ENCODE measurements at places on chromosomes 4 and X.
A peak's percentile ranks its signal among the peaks of the same experiment; 100 is the strongest.

GRCh38 chr4:28225689-28226353 lies 1365.2 kb downstream of the STIM2 start:
- H3K4me3 ChIP-seq, result no peak overlapping the region
- DNase-seq, result no peak
- H3K27me3 ChIP-seq, result no peaks in the 10 kb centered on the region
- H3K27ac ChIP-seq, result no peak overlapping the region
- no peaks in the 10 kb centered on the region for H3K4me1 ChIP-seq

- H3K27me3 ChIP-seq, result peaks cover 5% of the 10 kb centered on the region
- H3K36me3 ChIP-seq, result no peaks in the 10 kb centered on the region
Measured at GRCh38 chr4:119750048-119750447, 121.4 kb upstream of the PDE5A start.

DNA sequence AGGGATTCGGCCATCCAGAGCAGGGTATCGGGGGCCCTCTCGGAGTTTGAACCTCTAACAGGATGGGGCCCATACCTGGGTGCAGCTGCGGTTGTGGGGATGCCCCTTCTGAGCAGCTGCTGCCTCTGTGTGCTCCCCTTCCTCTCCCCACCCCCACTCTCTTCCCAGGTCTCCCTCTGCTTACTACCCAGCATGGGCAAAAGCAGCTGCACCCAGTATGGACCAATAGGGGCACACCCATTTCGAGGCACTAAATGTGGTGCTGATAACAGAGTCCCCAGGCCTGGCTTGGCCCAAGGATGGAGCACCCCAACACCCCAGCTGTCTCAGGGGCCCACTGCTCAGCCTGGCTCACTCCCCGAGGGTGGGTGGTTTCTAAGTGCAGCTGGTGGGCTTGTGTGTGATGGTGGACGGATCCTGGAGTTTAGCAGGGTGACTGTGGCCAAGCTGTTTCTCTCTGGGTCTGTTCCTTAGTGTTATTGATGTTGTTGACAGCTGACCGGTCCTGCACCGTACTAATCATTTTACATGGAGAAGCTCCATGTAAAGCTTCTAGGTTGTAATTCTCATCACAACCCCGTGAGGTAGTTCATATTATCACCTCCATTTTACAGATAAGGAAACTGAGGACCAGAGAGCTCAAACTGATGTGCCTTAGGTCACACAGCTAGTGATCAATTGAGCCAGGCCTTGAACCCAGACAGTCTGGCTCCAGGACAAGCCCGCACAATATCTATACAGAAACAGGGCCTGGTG lies 13.1 kb upstream of the KIAA0232 start:
- no peak for DNase-seq
- no peak overlapping the region for H3K27ac ChIP-seq
- no peaks in the 10 kb centered on the region for H3K4me1 ChIP-seq
- no peaks in the 10 kb centered on the region for H3K36me3 ChIP-seq
- H3K27me3 ChIP-seq, result no peaks in the 10 kb centered on the region

DNA sequence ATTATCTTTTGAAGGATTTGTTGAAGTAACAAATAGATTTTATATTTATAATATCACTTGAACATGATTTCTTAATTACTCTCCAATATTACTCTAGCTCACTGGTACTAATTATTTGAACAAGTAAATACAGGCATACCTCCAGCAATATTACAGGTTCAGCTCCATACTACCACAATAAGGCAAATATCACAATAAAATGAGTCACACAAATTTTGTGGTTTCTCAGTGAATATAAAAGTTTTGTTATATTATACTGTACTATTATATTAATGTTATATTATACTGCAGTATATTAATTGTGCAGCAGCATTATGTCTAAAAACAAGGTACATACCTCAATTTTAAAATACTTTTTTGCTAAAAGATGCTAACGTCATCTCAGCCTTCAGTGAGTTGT lies 22.4 kb upstream of the IQCM start:
- H3K27ac ChIP-seq, result no peak overlapping the region
- no peaks in the 10 kb centered on the region for H3K36me3 ChIP-seq
- H3K4me3 ChIP-seq, result no peak overlapping the region
- H3K27me3 ChIP-seq, result no peaks in the 10 kb centered on the region

DNA sequence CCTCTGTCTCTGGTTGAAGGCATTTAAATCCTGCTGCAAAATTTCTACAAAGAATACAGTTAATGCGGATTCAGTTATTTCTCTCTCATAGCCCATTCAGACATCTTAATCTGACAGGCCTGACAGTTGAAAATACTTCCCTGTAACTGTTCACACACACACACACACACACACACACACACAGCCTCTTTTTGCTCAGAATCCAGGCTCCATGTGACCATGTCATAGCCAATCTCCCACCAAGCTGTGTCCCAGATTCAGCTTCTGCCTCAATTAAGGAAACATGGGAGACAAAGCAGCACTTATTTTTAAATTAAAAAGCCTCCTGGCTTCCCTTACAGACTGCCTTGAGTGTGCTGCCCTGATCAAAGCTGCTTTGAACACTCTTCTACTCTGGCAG lies 49.3 kb upstream of the EFHC2 start:
- no peaks in the 10 kb centered on the region for H3K27me3 ChIP-seq
- no peaks in the 10 kb centered on the region for H3K36me3 ChIP-seq
- peaks cover 5% of the 10 kb centered on the region for H3K4me1 ChIP-seq
- H3K4me3 ChIP-seq, result no peak overlapping the region
- no peak overlapping the region for H3K27ac ChIP-seq

DNA sequence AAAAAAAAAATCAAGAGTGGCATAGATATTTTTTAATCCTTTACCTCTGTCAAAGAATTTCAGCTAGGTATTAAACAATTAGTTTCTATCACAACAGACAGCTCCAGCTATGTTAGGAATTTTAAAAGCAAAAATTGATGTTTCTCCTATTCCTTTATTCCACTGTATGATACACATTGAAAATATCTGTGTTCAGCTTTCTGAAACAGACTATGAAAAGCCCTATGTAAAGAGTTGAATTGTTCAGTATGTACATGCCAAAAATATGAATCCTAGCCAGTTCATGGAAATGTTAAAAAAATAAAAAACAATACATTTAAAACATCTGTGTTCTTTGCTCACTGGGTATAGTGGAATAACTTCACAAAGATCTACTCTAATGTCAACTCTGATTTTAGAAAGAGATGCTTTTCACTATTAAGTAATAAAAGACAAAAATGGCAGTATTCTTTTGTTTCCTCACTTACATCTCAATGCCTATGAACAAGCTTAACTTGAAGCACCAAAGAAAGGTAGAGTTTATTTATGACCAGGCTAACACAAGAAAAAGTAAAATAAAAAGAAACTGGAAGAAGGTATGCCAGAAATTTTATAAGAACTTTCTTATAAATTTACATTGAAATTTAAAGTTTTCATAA lies 32.1 kb downstream of the FBXW7 start:
- peaks cover 11% of the 10 kb centered on the region for H3K4me1 ChIP-seq
- no peak for DNase-seq
- H3K4me3 ChIP-seq, result no peak overlapping the region

- no peak overlapping the region for H3K27ac ChIP-seq
- H3K36me3 ChIP-seq, result no peaks in the 10 kb centered on the region
- H3K27me3 ChIP-seq, result peaks cover 13% of the 10 kb centered on the region
Measured at GRCh38 chr4:87543835-87544461, 14.8 kb upstream of the SPARCL1 start.

DNA sequence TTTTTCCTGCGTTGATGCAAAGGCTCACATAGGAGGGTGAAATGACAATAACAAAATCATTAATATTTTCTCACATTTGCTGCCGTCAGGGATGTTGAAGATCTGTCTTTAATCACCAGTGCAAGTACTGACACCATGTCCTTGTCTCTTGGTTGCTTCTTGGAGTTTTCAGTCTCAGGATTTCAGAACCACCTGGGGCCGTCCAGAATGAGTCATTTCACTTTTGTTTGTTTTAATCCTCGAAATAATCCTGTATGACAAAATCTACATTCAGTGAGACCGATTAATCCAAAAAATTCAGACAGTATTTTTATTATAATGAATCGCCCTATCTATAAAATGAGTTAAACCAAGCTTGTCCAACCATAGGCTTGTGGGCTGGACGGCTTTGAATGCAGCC lies 47.2 kb downstream of the NEIL3 start:
- H3K27me3 ChIP-seq, result no peaks in the 10 kb centered on the region
- H3K36me3 ChIP-seq, result no peaks in the 10 kb centered on the region
- DNase-seq, result no peak
- H3K4me1 ChIP-seq, result no peaks in the 10 kb centered on the region
- no peak overlapping the region for H3K27ac ChIP-seq

DNA sequence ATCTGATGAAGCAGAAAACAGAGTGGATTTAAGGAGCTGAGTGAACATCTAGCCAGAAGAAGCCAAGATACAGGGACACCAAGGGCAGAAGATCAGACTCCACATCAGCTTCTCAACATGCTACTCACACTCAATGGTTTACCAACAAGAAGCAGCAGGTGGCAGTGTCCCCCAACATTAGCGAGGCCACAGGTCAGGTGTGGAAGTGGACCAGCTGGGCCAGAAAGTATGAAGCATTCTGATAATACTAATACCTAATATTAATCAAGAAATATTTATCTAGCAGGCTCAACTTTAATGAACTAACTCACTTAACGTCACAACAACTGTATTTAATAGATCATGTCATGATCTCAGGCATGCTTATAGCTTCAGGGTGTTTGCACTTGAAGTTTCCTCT lies 73.4 kb upstream of the TTC29 start:
- peak; percentile 19 for DNase-seq
- peaks cover 26% of the 10 kb centered on the region for H3K27me3 ChIP-seq
- no peaks in the 10 kb centered on the region for H3K36me3 ChIP-seq
- no peak overlapping the region for H3K4me3 ChIP-seq
- H3K4me1 ChIP-seq, result no peaks in the 10 kb centered on the region

DNA sequence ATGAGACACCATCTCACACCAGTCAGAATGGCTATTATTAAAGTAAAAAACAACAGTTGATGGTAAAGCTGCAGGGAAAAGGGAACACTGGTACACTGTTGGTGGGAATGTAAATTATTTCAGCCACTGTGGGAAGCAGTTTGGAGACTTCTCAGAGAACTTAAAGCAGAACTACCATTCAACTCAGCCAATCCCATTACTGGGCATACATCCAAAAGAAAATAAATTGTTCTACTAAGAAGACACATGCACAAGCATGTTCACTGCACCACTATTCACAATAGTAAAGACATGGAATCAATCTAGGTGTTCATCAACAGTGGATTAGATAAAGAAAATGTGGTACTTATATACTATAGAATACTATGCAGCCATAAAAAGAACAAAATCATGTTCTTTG lies 135.0 kb downstream of the REELD1 start:
- peaks cover 10% of the 10 kb centered on the region for H3K4me1 ChIP-seq
- DNase-seq, result no peak
- peak overlapping the region; percentile 40 for H3K4me3 ChIP-seq
- H3K27ac ChIP-seq, result no peak overlapping the region
- H3K27me3 ChIP-seq, result no peaks in the 10 kb centered on the region

DNA sequence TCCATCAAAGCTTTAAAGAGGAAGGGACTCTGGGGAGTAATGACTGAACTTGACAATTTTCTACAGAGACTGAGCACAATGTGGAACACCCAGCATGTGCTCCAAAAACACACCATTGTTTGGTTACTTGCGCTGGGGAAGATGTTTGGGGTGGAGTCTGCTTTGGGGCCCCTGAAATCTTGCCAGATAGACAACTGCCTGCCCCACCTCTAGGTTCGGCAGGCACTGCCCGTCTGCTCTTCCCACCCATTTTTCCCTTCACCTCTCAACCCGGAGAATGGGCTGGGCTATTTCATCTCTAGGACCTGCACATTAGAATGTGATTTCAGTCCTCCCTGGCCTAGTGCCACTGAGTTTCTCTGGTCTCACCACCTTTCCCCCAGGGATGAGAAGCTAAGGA lies 41.9 kb downstream of the TSC22D3 start:
- no peak for DNase-seq
- peaks cover 6% of the 10 kb centered on the region for H3K4me1 ChIP-seq
- H3K36me3 ChIP-seq, result no peaks in the 10 kb centered on the region
- no peak overlapping the region for H3K4me3 ChIP-seq

DNA sequence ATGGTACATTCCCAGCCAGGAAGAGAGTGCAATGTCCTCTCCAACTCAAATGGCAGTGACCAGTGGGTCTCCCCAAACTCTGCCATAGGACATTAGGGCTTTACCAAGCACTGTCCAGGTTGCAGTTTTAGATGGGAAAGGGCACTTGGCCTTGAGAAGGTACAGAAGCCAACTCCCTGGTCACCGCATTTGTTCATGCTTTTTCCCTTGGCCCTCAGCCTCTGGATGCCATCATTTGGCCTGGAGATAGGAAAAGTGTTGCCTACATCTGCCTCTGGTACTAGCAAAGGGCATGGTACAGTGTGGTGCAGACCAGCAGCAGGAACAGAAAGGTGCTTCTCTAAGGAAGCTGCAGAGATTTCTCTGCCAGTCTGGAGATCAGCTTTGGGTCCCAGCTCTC lies 93.8 kb downstream of the MAMLD1 start:
- H3K27me3 ChIP-seq, result no peaks in the 10 kb centered on the region
- DNase-seq, result no peak
- H3K4me3 ChIP-seq, result no peak overlapping the region
- H3K4me1 ChIP-seq, result peaks cover 8% of the 10 kb centered on the region
- H3K36me3 ChIP-seq, result no peaks in the 10 kb centered on the region

DNA sequence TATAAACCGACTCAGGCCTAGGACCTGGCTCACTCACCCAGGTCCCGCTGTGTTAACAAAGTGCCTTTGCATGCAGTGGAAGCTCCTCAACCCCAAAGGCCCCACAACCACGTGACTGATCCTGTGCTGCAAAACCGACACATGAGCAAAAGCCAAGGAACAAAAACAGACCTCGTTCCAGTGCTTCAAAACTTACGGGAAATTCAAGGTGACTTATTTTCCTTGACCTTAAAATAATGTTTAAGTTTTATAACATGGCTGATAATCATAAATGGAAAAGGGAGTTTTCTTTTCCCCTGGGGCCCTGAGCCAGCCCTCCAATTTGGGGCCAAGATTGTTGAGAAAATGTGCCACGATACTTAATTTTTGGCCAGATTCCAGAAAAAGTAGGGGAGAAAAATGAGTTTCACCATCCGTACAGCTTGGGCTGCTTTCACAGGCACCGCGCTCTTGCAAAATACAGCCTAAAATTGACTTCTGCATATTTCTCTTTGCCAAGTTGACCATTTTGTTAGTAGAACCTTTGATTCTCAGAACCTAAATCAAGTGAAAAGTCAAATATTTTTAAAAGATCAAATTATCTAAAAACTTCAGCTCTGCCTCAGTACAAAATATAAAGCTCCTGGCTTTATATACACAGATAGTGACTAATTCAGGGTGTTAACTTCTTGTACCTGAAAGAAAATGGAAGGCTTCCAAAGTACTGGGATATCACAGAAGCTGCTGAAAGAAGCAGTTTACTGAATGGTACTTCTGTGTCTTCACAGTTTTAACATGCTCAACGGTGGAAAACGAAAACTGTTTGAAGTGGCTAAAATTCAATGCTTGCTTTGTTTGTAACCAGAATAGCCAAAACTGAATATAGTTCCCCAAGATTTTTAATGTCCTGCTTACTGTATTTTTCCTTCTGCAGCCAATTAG lies 93.8 kb downstream of the APBB2 start:
- H3K27me3 ChIP-seq, result no peaks in the 10 kb centered on the region
- no peak overlapping the region for H3K27ac ChIP-seq
- H3K4me3 ChIP-seq, result no peak overlapping the region
- DNase-seq, result no peak

GRCh38 chr4:40916880-40917279 lies 167.1 kb downstream of the NSUN7 start:
- H3K4me1 ChIP-seq, result peaks cover 4% of the 10 kb centered on the region
- no peak overlapping the region for H3K27ac ChIP-seq
- DNase-seq, result no peak
- no peaks in the 10 kb centered on the region for H3K36me3 ChIP-seq

- no peak for DNase-seq
- no peak overlapping the region for H3K27ac ChIP-seq
- no peaks in the 10 kb centered on the region for H3K36me3 ChIP-seq
- H3K4me1 ChIP-seq, result no peaks in the 10 kb centered on the region
Measured at GRCh38 chrX:112941209-112941837, 100.7 kb upstream of the AMOT start.
